ENCODE measurements at places on chromosomes 12 and 14.

GRCh38 chr14:102238766-102239165 is 66.2 kb downstream of the MOK start:
- no peak for DNase-seq

DNA sequence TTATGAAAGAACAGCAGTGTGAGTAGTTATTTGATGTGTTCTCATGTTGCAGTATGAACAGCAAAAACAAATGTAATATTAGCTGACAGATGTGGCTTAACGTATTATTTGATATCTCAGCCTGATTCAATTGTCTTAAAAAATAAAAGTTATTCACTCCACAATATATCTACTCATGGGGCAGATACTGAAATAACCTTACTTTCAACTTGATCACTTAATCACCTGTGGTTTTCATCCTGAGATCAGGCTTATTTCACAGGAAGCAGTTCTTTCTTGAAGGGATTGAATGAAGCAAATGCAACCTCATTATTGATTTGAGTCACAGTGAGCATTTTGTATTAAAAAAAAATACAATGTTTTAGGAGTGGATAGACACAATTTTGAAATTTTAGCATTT is 90.3 kb downstream of the AKAP6 start:
- DNase-seq, result no peak

- DNase-seq, result peak; percentile 13
Measured at GRCh38 chr12:24823808-24824515, 124.9 kb downstream of the BCAT1 start.

GRCh38 chr12:67804168-67804567 is 155.6 kb downstream of the DYRK2 start:
- DNase-seq, result no peak

GRCh38 chr12:25069224-25069623 is 120.3 kb upstream of the BCAT1 start:
- DNase-seq, result no peak

GRCh38 chr12:94973221-94973620 is 30.3 kb downstream of the NDUFA12 start:
- DNase-seq, result no peak

GRCh38 chr12:117069926-117070900 is 29.0 kb downstream of the TESC start:
- DNase-seq, result no peak

- DNase-seq, result peak; percentile 38
Measured at GRCh38 chr12:65121049-65121955, at the start of gene WIF1. TSS of gene WIF1 (minus strand) at chr12:65121305. CDS start at chr12:65121191, 114 bp downstream.

DNA sequence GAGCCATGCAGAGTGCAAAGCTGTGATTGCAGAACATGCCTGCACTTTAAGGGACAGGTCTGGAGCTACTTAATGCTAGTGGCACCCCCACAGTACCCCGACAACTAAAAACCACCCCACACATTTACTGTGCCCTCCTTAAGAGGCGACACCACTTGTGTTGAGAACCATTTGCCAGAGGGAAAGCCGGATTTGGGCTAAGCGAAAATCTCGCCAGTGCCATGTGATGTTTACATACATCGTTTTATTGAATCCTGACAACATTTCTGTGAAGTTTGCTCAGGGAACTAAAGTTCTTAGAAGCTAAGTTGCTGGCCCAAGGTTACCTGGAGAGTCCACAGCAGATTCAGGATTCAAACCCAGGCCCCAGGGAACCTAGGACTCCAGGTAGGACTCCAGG is 119.0 kb upstream of the FKBP4 start:
- no peak for DNase-seq

GRCh38 chr12:108850854-108851573 is 6.4 kb downstream of the SSH1 start:
- peak; percentile 81 for DNase-seq

- DNase-seq, result no peak
Measured at GRCh38 chr14:69658664-69659261, 47.4 kb downstream of the SUSD6 start.

GRCh38 chr12:46535907-46536306 is 163.3 kb upstream of the SLC38A2 start:
- no peak for DNase-seq

- DNase-seq, result no peak
Measured at GRCh38 chr14:53999061-53999488, 42.5 kb upstream of the BMP4 start.

DNA sequence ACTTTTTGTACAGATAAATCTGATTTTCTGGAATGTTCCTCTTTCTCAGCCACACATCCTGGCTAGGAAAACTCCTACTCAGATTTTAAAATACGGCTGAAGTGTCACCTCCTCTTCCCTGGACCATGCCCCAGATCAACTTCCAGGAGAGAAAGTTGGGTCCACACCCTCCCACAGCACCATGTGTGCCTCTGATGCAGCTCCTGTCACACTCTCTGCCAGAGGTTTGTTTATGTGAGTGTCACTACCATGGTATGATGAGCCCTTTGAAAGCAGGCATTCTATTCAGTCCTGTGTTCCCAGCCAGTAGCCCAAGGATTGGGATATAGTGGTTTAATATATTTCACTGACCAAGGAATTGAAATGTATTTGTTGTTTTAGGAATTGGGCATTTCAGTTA is 287.2 kb upstream of the ATP2B1 start:
- DNase-seq, result no peak

GRCh38 chr14:31025367-31026076 is at the start of gene AP4S1:
TSS of gene AP4S1 (plus strand) at chr14:31025649. CDS start at chr14:31066197, 40,548 bp downstream.
- DNase-seq, result peak; percentile 39

- no peak for DNase-seq
Measured at GRCh38 chr12:27236498-27236897, 7.6 kb upstream of the STK38L start.

DNA sequence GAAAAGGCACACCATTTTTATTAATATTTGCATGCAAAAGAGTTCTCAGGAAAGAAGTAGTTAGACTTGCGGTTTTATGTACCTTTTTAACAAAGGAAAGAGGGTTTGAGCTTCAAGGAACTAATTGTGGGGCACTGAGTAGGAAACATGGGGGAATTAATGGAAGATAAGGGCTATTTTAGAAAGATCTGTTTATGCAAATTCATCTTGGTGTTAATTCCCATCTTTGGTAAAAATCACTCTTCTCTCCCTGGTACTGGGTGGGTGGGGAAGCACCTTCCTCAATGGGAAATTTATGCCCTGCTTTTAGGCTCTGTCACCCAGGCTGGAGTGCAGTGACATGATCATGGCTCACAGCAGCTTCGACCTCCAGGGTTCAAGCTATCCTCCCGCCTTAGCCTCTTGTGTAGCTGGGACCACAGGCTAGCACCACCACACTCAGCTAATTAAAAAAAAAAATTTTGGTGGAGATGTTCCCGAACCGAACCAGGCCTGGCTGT is 30.1 kb upstream of the RESF1 start:
- no peak for DNase-seq

DNA sequence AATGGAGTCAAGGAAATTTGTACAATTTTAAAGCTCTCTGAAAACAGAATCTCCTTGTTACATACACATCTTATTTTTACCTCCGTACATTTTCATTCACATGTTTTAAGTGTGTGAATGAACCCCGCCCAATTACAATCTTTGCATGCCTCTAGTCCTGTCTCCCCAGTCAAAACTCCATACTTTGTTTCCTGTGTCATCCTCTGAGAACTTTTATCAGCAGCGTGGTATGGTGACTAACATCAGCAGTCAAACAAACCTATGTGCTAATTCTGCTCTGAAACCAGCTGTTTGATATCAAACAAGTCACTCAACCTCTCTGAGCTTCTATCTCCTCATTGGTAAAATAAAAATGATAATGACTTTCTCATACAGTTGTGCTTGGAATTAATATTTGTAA is 15.8 kb upstream of the ERGIC2 start:
- DNase-seq, result no peak

GRCh38 chr14:100900837-100901390 is 2.6 kb downstream of the RTL1 start:
- no peak for DNase-seq

DNA sequence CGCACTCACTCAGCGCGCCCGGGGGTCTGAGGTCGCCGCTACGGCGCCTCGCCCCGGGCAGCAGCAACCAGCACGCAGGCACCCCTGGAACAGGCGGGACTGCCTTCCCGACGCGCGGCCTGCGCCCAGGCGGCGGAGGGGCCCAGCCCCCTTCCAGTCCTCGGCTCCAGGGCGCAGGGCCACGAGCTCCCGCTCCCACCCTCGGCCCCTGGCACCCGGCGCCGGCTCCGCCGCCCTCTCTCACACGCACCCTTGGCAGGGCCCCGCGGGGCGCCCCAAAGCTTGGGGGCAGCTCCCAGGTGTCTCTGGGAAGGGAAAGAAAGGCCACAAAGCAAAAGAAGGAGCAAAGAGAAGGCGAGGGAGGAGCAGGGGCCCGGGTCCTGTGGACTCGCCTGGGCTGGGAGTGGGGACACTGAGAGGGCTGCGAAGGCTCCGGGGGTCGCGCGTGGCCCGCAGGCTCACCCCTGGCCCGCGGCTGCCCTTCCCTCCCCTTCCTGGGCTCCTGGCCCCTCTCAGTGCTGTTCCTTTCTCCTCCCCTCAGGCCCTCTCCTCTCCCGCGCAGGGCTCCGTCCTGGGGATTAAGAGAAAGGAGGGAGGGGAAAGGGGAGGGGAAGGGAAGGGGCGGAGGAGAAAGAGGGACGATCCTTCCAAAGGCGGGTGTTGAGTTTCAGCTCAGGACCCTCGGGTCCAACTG is 907 bp upstream of the EFS start:
- DNase-seq, result no peak

- DNase-seq, result peak; percentile 3
Measured at GRCh38 chr14:86035882-86036281, 505.9 kb downstream of the FLRT2 start.
